Progenitor cell of endocrine pancreas (in vitro differentiated cells): ENCODE measurements at places on chromosomes 1 and 21. TPM values are rescaled to one million over a fixed set of nuclear protein-coding genes. Genes with fewer than 3 reads are reported as not detected.

The HDGF gene
- 280 and 288 TPM in 2 replicates for total RNA-seq

- no peak overlapping the region for H3K27ac ChIP-seq
- H3K27me3 ChIP-seq = peaks cover 11% of the 10 kb centered on the region
- H3K4me3 ChIP-seq = no peak overlapping the region
- no peaks in the 10 kb centered on the region for H3K4me1 ChIP-seq
These were observed 11.4 kb upstream of the BCAR3 start for GRCh38 chr1:93692983-93693591.

DNA sequence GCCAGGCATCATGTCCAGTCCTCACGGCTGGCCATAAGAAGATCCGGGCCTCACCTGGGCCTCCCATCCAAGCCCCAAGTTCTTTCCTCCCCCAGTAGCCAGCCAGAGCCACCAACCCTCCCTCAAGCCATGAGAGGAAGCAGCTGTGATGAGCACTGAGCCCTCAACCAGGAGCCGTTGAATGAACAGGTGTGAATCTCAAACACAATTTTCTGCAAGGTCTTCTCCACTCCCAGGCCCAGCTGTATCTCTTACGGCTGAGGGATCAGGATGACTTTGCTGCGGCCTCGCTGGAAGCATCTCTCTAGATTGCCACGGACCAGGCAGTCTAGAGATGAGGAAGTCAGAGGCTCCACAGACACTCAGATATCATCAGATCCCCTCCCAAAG lies 9.8 kb upstream of the CLDN14 start:
- peaks cover 18% of the 10 kb centered on the region for H3K27me3 ChIP-seq
- H3K36me3 ChIP-seq = no peaks in the 10 kb centered on the region
- DNase-seq = no peak
- H3K27ac ChIP-seq = no peak overlapping the region

DNA sequence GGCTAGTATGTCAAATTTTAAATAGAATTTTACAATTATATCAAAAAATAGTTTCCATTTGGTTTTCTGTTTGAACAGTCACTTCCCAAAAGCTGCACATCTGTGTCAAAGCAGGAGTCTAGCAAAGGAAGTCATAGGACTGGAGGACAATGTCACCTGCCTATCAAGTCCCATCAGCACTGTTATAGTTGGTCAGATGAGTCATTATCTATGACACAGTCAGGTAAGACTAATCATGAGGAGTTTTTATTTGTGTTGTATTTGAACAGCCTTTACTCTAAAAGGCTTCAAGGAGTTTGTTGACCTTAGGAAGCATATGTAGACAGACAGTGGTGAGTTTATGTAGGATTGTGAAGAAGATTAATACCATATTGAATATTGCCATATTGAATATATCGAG lies 74.2 kb upstream of the QSOX1 start:
- H3K27ac ChIP-seq = no peak overlapping the region
- H3K4me1 ChIP-seq = no peaks in the 10 kb centered on the region
- no peak for DNase-seq
- H3K4me3 ChIP-seq = no peak overlapping the region
- peaks cover 17% of the 10 kb centered on the region for H3K36me3 ChIP-seq

The ERICH3 gene
- total RNA-seq = 1.1 and 1.5 TPM in 2 replicates

The CD53 gene
- not detected in 2 replicates for total RNA-seq

The AMY1C gene
- total RNA-seq = not detected in 2 replicates

DNA sequence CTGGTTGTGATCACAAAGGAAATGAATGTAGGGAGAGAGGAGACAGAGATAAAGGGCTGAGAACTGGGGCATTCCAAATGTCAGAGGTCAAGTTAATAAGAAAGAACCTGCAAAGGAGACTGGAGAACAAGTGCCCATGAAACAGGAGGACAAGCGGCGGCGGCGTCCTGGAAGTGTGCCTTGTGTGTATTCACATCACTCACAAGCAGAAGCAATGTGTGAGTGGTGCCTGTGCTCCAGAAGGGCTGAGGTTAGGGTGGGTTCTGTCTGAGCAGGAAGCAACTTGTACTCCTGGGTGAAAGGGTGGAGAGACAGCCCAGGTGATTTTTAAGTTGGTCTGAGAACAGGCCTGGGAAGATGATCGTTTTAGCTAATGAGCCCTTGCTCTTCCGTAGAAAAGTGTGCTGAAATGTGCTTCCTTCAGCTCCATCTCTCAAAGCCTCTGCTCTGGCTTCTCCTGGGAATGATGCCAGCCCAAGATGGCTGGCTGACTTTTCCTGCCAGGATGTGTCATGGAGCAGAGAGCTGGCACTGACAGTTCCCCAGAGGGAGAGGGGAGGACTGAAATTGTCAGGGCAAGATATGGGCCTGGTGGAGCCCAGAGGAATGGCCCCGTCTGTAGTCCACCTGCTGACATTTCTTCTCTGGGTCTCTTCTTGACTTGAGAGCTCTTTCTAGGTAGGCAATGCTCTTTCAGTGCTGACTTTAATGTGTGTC lies 25.1 kb upstream of the PLEKHA6 start:
- H3K27me3 ChIP-seq = peaks cover 17% of the 10 kb centered on the region
- no peaks in the 10 kb centered on the region for H3K4me1 ChIP-seq
- DNase-seq = no peak
- no peaks in the 10 kb centered on the region for H3K36me3 ChIP-seq
- H3K27ac ChIP-seq = no peak overlapping the region

The SPSB1 gene
- total RNA-seq = 5.5 and 6.6 TPM in 2 replicates

The LGALS8 gene
- total RNA-seq = 27.4 and 27.7 TPM in 2 replicates

DNA sequence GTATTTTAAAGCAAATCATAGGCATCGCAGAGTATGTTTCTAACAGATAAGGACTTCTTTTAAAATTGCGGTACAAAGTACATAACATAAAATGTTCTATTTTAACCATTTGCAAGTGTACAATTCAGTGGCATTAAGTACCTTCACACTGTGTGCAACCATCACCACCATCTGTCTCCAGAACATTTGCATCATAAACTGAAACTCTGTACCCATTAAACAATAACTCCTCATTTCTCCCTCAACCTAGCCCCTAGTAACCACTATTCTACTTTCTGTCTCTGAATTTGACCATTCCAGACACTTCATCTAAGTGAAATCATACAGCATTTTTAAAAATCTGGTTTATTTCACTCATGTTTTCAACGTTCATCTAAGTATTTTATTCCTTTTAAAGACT lies 16.6 kb upstream of the ATF3 start:
- H3K27ac ChIP-seq = no peak overlapping the region
- peaks cover 20% of the 10 kb centered on the region for H3K27me3 ChIP-seq
- no peaks in the 10 kb centered on the region for H3K36me3 ChIP-seq
- peaks cover 2% of the 10 kb centered on the region for H3K4me1 ChIP-seq

The SZRD1 gene
- total RNA-seq = 109 and 119 TPM in 2 replicates

DNA sequence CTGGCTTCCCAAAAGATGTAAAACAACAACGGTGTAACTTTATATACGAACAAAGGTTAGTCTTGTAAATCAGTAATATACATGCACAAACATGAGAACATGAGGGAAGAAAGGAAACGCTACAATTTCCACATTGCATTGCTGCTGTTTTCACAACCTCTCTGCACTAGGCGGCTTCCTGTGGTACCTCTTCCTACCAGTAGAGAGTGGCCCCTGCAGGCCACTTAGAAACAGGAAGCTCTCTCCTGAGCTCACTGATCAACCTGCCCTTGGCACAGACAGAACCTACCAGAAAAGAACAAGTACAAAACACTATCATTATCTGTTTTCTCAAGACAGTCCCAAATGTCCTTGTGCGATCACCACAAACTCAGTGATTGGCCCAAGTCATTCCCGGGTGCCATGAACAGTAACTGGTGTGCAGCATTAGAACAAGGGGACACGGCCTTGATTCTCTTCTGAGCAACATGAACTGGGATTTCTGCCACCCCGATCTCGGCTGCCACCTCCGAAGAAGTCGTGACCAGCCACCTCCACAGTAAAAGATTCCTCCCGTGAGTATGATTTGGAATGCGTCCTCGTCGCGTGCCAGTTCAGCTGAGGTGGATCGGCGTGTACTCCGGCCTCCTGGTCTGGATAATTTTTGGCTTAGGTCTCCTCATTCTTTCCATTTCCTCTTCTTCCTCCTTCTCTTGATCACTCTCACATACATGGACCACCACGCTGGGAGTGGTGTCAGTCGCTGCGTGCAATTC lies 5.7 kb upstream of the KCNE1 start:
- H3K4me3 ChIP-seq = no peak overlapping the region
- DNase-seq = no peak
- H3K4me1 ChIP-seq = peaks cover 13% of the 10 kb centered on the region
- no peak overlapping the region for H3K27ac ChIP-seq

DNA sequence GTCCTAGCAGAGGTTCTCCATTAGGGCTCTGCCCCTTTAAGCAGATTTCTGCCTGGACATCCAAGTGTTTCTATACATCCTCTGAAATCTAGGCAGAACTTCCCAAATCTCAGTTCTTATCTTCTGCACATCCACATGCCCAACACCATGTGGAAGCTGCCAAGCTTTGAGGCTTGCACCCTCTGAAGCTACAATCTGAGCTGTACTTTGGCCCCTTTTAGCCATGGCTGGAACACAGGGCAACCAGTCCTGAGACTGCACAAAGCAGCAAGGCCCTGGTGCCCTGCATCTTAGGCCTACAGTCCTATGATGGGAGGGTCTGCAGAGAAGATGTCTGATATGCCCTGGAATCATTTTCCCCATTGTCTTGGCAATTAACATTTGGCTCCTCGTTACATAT lies 8.0 kb downstream of the HAO2 start:
- no peak for DNase-seq
- no peaks in the 10 kb centered on the region for H3K36me3 ChIP-seq
- no peak overlapping the region for H3K4me3 ChIP-seq
- no peaks in the 10 kb centered on the region for H3K4me1 ChIP-seq
- peaks cover 6% of the 10 kb centered on the region for H3K27me3 ChIP-seq
- no peak overlapping the region for H3K27ac ChIP-seq

GRCh38 chr1:73564294-73564693 lies 633.7 kb downstream of the LRRIQ3 start:
- H3K27me3 ChIP-seq = no peaks in the 10 kb centered on the region
- H3K4me3 ChIP-seq = no peak overlapping the region
- H3K4me1 ChIP-seq = no peaks in the 10 kb centered on the region
- H3K27ac ChIP-seq = no peak overlapping the region

The RNU1-2 gene
- 3,923 and 3,957 TPM in 2 replicates for total RNA-seq

GRCh38 chr21:45381036-45381787 lies 23.8 kb upstream of the COL18A1 start:
- H3K4me1 ChIP-seq = peaks cover 19% of the 10 kb centered on the region
- no peak overlapping the region for H3K4me3 ChIP-seq
- peaks cover 10% of the 10 kb centered on the region for H3K27me3 ChIP-seq
- H3K36me3 ChIP-seq = peaks cover 1% of the 10 kb centered on the region

- no peak overlapping the region for H3K27ac ChIP-seq
- no peaks in the 10 kb centered on the region for H3K36me3 ChIP-seq
- peaks cover 21% of the 10 kb centered on the region for H3K27me3 ChIP-seq
- no peak overlapping the region for H3K4me3 ChIP-seq
- DNase-seq = no peak
These were observed 39.0 kb upstream of the PDE9A start for GRCh38 chr21:42614396-42614795.

DNA sequence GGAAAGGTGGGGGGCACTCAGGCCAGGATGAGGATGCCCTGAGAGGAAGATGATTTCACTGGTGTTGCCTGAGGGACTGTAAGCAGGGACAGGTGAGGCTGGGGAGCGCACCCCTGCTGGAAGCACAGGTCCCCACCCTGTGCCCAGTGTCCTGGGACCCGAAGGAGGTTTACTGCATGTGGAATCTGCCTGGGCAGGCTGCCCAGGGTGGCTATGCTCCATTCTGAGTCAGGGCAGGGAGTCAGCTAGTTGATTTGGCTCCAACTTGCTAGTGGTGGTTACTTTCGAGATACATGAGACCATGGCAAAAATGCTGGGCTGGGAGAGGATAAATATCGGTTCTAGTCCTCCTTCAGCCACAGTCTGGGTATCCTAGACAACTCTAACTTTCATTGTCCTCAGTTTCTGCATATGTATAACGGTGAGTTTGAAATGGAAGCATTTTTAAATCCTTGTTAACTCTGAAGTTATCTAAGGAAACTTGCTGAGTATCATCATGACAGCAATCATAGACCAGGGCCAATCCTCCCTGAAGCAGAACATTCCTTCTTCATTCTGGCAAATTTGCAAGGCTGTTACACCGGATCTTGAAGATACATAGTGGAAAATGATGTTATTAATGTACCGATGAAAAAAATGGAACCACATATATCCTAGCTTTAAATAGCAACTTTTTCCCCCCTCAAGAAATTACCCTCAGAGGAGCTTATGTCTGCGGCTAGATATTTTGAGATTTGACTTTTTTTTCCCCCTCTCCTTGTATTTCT lies 7.7 kb downstream of the TLR5 start:
- no peak overlapping the region for H3K27ac ChIP-seq
- H3K27me3 ChIP-seq = peaks cover 35% of the 10 kb centered on the region
- H3K36me3 ChIP-seq = no peaks in the 10 kb centered on the region
- H3K4me3 ChIP-seq = no peak overlapping the region
- peaks cover 19% of the 10 kb centered on the region for H3K4me1 ChIP-seq
- no peak for DNase-seq

DNA sequence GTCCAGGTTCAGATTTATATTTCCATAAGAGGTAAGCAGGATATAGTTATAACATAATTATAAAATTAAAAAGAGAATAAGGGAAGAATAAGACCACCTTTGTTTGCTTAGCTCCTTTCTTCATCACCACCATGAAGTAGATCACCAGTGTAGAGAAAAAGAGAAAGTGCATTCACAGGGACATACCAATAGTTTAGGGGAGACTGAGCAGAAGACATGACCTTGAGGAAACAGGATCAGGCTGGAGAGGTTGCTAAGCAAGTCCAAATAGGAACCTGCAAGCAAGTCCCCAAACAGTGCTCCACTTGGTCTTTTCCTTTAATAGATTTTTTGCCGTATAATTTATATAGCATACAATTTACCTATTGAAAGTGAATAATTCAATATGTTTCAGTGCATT lies 63.0 kb downstream of the KCNT2 start:
- H3K27me3 ChIP-seq = no peaks in the 10 kb centered on the region
- H3K4me3 ChIP-seq = no peak overlapping the region
- H3K4me1 ChIP-seq = peaks cover 4% of the 10 kb centered on the region
- DNase-seq = no peak

DNA sequence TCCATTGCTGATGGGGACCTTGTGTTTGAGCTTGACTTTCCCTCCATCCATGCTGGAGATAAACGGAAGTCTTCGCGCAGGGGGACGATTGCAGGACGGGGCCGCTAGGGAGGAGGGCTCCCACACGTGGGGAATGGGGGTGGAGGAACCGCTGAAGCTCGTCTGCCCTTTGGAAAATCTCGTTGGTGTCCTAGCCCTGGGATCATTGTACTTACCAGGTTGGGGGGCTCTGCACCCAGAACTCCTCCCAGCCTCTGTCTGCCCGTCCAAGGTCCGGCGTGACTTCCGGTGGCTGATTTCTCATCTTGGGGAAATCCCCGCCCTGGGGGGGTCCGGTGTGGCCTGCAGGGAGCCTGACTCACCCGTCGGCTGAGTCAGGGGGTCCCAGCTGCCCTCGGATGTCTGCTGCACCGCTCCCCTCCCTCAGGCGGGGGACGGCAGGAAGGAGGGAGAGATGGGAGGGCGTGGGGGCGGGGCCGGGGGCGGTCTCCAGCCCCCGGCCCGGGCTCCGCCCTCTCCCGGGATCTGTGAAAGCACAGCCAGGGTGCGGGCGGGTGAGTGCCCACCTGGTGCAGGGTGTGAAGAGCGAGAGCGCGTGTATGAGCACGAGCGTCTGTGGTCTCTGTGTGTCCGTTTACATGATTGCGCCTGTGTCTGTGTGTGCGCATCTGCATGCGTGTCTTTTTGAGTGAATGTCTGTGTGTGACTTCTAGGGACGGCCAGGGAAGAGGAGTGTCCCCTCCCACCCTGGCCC lies 35.8 kb downstream of the PIK3CD start:
- peaks cover 8% of the 10 kb centered on the region for H3K4me1 ChIP-seq
- peak overlapping the region; percentile 76 for H3K4me3 ChIP-seq
- H3K36me3 ChIP-seq = peaks cover 2% of the 10 kb centered on the region
- peaks cover 34% of the 10 kb centered on the region for H3K27me3 ChIP-seq
- H3K27ac ChIP-seq = peak overlapping the region; percentile 16

- no peaks in the 10 kb centered on the region for H3K27me3 ChIP-seq
- no peak overlapping the region for H3K4me3 ChIP-seq
- H3K36me3 ChIP-seq = no peaks in the 10 kb centered on the region
- DNase-seq = no peak
These were observed 896.5 kb downstream of the AMY1C start for GRCh38 chr1:104646233-104646632.
